ENCODE measurements at places on chromosomes 4 and X.

GRCh38 chr4:33064238-33064637, 2344.1 kb downstream of the PCDH7 start:
- DNase-seq: no peak

GRCh38 chr4:165222651-165222994, 15.3 kb downstream of the KLHL2 start:
- no peak for DNase-seq

DNA sequence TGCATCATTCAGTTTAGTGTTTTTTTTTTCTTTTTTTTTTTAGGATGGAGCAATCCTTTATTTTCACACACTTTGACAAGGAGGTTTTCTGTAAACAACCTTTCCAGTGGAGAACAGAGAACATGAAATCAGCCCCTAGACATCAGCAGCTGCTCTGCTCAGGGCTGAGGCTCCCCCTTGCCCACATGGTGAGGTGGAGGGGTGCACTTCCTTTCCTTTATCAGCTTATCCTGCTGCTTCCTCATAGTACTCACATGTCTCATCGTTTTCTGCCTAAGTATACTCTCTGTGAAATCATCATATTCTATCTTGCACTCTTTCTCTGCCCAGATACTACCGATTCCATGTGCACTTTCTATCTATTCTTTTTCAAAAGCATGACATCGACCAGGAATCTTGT, 47.6 kb upstream of the PRSS12 start:
- no peak for DNase-seq

DNA sequence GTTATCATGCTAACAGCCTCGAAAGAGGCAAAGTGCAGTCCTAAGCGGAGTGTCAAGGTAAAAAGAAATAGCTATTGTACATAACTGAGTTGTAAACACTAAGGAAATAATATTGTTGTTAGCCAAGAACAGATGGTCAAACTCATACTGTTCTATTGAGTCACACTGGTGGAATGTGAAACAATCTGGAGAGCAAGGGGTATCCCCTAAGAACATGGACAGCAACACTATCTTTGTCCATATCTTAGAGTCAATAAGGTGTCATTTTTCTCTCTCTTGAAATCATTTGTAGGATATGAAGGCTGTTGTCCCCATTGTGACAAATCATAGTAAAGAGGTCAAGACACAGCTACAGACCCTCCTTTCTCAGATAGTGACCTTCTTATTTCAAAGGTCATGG, 4.5 kb upstream of the PDGFC start:
- DNase-seq: no peak

DNA sequence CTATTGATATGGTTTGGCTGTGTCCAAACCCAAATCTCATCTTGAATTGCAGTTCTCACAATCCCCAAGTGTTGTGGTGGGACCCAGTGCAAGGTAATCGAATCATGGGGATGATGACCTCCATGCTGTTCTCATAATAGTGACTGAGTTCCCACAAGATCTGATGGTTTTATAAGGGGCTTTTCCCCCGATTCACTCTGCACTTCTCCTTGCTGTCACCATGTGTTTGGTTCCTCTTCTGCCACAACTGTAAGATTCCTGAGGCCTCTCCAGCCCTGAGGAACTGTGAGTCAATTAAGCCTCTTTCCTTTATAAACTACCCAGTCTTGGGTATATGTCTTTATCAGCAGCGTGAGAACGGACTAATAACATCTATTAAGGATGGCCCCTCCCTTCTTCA, 68.8 kb downstream of the FBXW7 start:
- no peak for DNase-seq

GRCh38 chr4:19683426-19683825, 568.3 kb upstream of the SLIT2 start:
- DNase-seq: no peak

- DNase-seq: no peak
These were observed 72.4 kb upstream of the TLR2 start for GRCh38 chr4:153611679-153612078.

GRCh38 chr4:140103676-140104075, 50.3 kb downstream of the MAML3 start:
- no peak for DNase-seq

DNA sequence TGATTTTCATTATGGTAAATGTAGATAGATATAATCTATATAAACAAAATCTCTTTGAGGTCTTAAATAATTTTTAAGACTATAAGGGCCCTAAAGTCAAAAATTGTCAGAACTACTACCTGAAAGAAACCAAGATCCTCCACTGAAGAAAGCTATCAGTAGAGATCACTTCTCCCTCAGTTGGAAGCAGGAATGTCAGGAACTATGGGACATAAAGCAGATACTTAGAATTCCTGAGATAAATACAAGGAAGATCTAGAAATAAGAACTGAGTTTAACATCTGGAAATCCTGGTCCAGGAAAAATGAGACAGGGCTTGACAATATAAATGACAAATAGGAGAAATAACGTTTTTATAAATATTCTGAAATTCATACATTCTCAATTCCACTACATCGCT, 97.2 kb downstream of the ADAMTS3 start:
- DNase-seq: no peak

GRCh38 chr4:1459722-1460511, 53.7 kb upstream of the NKX1-1 start:
- DNase-seq: no peak

DNA sequence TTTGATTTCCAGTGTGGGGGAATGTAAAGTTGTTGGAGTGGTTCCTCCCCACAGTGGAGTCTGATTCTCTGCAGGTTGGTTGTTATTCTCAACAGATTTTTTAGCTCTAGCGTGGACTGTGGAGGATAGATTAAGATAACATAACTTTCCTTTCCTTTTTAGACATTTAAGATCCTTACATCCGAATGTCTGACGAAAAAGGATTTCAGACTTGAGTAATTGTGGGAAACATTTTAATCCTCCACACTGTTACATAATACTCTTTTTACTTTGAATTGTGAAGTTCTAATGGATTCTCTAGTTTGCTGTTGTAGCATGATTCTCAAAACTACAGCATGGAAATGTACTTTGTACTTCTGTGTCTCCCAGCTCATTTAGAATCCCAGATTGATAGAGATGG, 107.8 kb downstream of the ARHGAP10 start:
- DNase-seq: no peak

- no peak for DNase-seq
These were observed 53.4 kb downstream of the AFAP1 start for GRCh38 chr4:7886007-7886973.

- DNase-seq: no peak
These were observed 450.3 kb downstream of the RAPGEF2 start for GRCh38 chr4:159552979-159553768.

- DNase-seq: no peak
These were observed 326.0 kb downstream of the ACTRT1 start for GRCh38 chrX:127726227-127726626.

DNA sequence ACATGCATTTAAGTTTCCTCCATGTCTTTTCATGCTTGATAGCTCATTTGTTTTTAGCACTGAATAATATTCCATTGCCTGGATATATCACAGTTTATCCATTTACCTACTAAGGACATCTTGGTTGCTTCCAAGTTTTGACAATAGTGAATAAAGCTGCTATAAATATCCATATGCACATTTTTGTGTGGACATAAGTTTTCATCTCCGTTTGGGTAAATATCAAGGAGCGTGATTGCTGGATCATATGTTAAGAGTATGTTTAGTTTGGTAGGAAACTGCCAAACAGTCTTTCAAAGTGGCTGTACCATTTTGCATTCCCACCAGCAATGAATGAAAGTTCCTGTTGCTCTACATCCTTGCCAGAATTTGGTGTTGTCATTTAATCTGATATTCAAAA, 172.5 kb downstream of the DHX15 start:
- DNase-seq: no peak

DNA sequence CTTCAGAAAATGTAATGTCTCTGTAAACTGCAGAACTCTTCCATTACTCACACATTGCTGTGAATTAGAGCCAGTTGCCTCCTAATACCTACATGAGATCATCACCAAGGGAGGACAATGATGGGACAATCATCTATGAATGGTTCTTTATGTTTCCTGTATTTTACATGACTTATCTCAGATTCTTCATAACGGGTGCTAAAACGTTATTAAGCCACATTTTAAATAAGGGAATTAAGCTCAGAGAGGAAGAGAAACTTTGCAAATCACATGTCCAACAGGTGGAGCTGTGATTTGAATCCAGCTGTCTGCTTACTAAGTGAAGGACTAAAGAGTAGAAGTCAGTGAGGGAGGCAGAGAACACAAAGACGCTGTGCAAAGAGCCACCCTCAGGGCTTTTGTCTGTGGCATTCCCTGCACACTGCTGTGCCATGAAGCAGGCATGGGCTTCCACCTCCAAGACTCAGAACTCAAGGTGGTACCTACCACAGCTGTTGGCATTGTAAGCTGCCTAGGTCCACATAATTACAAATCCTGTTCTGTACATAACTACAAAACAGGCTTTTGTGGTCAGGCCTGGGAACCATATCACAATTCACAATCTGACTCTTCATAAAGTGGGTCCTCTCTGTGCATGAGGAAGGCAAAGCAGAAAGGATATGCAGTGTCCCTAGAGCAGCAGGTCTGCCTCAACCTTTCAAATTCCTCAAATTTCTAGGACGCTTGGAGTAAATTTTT, 12.8 kb downstream of the TBC1D9 start:
- no peak for DNase-seq

GRCh38 chr4:157075811-157076577, at the start of gene GLRB:
GLRB (plus strand) TSS chr4:157076150; CDS start chr4:157078025, 1,875 bp downstream.
- DNase-seq: no peak

- no peak for DNase-seq
These were observed 286.8 kb downstream of the USP46 start for GRCh38 chr4:52372269-52372668.

DNA sequence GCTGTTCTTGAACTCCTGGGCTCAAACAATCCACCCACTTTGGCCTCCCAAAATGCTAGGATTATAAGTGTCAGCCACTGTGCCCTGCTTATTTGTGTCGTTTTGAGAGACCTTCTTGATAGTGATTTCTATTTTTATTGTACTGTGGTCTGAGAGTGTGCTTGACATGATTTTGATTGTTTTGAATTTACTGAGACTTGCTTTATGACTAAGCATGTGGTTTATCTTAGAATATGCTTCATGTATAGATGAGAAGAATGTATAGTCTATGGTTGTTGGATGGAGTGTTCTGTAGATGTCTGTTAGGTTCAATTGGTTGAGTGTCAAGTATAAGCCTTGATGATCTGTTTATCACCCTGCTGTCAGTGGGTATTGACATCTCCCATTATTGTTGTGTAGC, 789.3 kb downstream of the IL1RAPL1 start:
- no peak for DNase-seq

DNA sequence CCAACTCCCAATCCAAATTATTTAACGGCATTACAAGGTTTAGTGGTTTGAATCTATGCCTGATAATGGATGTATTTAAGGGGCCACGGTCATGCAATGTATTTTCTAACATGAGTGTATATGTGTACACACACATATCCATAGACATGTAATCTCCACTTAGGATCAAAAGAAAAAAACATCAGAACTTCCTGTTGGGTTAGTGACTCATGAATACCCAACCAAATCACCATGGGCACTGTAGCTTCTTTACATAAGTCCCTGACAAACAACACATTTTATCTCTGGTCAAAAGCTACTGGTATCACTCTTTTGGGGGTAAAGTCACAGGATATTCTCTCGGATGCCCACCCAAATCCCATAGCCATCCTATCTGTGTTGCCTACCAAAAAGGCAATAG, 36.5 kb upstream of the TFDP3 start:
- DNase-seq: no peak

DNA sequence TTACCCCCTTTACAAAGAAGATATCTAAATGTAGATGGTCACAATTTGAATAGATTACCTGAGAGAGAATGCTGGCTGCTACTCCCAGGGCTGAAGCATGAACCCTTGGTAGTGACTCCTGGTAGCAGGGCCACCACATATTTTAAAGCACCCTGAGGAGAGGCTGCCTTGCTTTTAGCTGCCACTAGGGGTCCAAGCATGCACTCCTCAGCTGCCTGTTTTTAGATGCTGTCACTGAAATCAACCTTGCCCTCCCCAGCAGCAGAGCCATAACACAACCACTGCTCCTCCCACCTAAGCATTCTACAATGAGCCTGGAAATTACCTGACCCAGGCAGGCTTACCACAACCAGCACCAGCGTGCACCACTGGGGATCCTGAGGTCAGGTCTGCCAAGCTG, 850.9 kb downstream of the FAM133A start:
- no peak for DNase-seq

DNA sequence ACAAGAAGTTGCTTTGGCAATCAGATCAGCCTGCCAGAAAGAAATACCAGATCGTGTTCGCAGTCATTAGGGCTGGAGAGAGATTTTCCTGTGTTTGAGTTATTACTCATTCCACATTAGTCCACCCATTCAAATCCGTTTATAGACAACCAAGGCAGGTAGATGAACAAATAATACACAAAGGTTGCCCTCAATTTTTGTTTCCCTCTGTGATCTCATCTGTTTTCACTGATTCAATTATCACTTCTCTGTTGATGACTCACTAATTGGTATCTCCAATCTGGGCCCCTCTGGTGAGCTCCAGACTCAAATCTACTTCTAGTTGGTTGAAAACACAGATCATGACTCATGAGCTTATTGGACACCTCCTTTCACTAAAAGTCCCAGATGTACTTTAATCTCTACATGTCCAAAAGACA, 54.5 kb downstream of the CHM start:
- no peak for DNase-seq

DNA sequence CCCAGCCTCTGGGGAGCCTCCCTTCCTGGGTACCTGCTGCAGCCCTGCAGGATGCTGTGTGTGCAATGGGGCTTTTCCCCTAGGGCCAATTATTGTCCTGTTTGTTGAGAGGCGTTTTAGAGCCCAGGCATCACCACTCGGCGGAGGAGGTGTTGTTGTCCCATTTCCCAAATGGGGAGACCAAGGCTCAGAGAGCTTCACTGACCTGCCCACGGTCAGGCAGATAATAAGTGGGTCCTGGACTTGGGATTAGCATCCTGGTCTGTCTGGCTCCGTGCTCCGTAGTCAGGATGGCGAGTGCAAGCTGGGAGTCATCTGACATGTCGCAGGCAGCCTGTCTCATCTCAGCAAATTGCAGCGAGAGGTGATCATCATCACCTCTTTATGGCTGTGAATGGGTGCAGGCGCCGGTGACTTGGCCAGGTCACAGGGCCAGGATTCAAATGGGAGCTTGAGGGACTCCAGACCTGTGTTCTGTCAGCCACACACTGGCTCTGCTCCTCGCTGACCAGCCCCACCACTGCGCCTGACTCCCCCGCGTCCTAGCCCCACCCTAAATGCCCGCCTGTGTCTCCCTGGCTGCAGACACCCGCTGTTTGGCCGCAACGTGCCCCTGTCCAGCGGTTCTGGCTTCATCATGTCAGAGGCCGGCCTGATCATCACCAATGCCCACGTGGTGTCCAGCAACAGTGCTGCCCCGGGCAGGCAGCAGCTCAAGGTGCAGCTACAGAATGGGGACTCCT, 16.6 kb downstream of the HTRA3 start:
- no peak for DNase-seq

- no peak for DNase-seq
These were observed 164.0 kb upstream of the RASGEF1B start for GRCh38 chr4:81635739-81636138.

- DNase-seq: no peak
These were observed 248.0 kb downstream of the INPP4B start for GRCh38 chr4:142598132-142598531.
